SW 1271 (cell line): ENCODE measurements at places on chromosomes 2 and 18.

DNA sequence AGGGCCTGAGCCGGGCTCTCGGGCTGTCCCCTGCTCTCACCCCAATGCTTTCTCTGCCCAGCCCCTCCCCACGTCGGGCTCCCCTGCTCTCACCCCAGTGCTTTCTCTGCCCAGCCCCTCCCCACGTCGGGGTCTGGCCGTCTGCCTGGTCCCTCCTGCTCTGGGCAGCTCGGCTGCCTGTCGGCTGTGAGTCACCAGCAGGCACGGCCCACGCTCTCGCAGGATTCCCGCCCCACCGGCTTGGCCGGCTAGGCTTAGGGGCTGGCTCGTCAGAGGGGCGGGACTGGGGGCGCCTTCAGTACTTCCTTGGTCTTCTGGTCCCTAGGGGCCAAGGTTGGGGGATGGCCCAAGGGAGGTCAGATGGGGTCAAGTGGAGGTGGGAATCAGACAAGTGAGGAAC lies 3.3 kb downstream of the BOK start:
- no peak for DNase-seq

DNA sequence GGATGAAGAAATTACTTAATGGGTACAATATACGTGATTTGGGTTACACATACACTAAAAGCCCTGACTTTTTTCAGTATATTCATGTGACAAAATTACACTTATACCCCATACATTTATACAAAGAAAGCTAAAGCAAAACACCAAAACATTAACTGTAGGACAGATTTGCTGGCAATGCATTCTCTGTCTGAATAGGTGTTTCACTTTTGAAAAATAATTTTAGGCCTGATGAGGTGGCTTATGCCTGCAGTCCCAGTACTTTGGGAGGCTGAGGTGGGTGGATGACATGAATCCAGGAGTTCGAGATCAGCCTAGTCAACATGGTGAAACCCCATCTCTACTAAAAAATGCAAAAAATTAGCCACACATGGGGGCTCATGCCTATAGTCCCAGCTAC lies 301.5 kb upstream of the FAM98A start:
- DNase-seq: no peak

DNA sequence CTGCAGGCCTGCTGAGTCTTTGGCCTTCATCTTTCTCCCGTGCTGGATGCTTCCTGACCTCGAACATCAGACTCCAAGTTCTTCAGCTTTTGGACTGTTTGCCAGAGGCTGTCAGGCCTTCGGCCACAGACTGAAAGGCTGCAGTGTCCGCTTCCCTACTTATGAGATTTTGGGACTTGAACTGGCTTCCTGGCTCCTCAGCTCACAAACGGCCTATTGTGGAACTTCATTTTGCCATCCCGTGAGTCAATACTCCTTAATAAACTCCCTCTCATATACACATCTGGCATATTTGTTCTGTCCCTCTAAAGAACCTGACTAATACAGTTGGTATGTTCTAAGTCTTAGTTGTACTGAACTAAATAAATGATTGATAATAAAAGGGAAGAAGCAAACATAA lies 702.8 kb upstream of the LINC00305 start:
- DNase-seq: no peak

DNA sequence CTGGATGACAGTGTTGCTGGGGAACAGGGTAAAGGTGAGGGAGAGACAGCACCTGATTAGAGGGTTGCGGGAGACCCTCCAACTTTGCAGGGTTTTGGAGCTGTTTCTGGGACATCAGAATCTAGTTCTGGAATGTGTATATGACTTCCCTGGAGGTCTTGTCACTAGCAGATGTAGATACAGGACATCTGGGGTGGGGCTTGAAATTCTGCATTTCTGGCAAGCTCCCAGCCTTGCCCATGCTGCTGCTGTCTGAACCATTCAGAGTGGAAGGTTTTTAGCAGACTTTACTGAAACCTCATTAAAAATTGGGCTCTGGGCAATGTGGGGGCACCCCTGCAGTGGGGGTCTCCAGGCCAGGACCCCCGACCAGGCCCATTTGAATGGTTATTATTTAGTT lies 220.3 kb upstream of the SKOR2 start:
- DNase-seq: no peak

DNA sequence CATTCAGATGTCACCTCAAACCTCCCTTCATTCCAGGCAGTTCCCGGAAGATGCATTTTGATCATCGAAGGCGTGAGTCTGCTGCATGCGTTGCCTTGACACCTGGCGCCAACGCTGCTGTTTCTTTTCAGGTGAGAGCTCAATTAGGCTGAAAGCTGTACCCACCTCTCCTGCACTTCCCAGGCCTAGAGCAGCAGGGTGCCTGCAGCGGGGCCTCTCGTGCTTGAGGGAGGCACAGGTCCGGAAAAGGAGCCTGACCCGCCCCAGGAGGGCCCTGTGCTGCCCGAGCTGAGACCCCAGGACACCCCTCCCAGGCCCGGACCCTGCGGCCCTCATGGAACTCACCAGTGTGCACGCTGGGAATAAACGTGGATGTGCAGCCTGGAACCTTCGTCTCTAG lies 31.4 kb upstream of the KCNG2 start:
- DNase-seq: no peak

DNA sequence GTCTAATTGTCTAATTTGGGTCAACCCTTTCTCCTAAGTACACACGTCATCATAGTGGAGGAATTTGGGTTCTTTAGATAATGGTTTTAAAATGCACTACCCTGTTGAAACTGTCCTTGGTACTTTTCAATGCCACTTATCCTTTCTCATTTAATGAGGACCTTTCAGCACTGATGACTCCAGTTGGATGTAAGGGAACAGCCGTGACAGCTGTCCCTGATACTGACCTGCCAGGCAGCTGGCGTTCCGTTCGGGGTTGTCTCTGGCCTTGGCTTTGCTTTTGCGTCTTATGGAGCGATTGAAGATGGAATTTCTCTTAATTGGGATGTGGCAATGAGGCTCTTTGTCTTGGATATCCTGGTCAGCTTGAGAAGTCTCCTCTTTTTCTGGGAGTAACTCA lies 38.7 kb downstream of the NGEF start:
- no peak for DNase-seq

- no peak for DNase-seq
Observed at GRCh38 chr2:102578376-102578775, 41.0 kb upstream of the SLC9A2 start.

DNA sequence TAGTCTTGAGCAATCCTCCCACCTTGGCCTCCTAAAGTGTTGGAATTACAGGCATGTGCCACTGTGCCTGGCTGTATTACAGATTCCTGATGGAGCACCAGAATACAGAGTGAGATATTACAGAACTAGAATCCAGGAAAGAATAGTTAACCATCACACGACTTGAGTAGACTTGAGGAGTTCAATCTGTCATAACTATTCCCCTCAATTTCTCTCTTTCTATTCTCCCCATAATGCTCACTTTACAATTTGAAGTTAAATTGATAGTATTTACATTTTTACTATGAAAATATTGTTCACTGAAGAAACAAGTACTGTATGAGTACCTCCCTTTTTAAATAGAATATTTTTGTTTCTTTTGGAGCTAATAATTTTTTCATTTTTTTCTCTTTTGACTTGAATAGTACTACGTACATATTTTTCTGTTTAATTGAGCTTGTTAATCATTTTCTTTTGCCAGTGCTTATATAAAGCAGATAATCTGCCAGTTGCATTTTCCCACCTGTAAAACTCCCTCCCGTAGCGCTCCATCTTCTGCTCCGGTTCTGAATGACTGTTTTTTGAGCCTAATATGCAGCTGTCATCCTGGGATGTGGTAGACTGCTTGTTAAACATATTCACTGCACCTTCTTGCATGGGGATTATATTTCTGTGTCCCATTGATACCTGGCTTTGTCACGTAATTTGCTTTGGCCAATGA lies 105.5 kb downstream of the MYCN start:
- DNase-seq: no peak

- DNase-seq: no peak
Observed at GRCh38 chr2:159362816-159363251, 76.3 kb upstream of the WDSUB1 start.

- DNase-seq: peak; percentile 76
Observed at GRCh38 chr2:172103471-172104272, 972 bp upstream of the DLX2 start.

DNA sequence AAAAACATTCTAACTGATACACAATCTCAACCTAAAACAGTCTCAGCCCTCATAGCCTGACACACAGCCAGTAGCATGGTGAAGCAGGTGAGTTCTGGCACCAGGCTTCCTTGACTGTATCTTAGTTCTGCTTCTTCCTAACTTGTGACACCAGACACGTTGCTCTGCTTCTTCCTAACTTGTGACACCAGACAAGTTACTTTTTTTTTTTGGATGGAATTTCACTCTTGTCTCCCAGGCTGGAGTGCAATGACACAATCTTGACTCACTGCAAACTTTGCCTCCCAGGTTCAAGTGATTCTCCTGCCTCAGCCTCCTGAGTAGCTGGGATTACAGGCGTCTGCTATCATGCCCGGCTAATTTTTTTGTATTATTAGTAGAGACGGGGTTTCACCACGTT lies 6.7 kb upstream of the ATG16L1 start:
- DNase-seq: no peak

DNA sequence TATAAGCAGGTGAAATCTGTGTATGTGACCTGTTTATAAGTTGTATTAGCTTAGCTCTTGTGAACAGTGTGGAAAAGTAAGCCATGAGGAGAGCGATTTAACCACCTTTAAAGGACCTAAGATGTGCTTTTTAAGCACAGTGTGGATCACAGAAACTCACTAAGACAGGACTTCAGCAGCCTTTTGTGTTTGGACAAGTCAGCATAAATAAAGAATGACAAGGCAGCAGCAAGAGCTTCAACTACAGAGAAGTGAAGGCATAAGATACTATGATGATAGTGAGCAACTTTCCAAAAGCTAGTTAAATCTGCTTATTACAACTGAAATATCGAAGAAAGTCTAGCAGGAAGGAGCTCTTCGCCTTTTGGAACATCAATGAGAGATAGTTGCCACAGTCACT lies 8.9 kb downstream of the HNRNPA3 start:
- DNase-seq: no peak

DNA sequence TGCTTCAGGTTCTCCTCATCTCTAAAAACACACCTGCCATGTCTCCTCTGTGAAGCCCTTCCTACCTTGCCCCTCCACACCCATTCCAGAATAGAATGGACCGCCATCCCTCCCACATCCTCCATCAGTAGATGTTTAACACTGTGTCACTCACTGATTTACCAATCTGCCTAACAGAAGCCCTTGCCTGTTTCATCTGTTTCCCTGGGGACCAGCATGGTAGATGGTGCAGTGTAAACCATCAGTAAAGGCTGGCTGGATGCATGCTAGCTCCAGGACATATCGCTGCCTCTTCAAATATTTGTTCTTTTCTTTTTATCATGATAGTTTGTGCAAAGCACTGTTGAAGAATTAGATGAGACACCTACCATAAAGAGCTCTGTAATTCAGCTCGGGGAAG lies 271.4 kb downstream of the PIEZO2 start:
- DNase-seq: no peak

- no peak for DNase-seq
Observed at GRCh38 chr2:98768384-98769113, 37.6 kb upstream of the MGAT4A start.

- no peak for DNase-seq
Observed at GRCh38 chr18:46408334-46408987, 248.6 kb downstream of the LOXHD1 start.

DNA sequence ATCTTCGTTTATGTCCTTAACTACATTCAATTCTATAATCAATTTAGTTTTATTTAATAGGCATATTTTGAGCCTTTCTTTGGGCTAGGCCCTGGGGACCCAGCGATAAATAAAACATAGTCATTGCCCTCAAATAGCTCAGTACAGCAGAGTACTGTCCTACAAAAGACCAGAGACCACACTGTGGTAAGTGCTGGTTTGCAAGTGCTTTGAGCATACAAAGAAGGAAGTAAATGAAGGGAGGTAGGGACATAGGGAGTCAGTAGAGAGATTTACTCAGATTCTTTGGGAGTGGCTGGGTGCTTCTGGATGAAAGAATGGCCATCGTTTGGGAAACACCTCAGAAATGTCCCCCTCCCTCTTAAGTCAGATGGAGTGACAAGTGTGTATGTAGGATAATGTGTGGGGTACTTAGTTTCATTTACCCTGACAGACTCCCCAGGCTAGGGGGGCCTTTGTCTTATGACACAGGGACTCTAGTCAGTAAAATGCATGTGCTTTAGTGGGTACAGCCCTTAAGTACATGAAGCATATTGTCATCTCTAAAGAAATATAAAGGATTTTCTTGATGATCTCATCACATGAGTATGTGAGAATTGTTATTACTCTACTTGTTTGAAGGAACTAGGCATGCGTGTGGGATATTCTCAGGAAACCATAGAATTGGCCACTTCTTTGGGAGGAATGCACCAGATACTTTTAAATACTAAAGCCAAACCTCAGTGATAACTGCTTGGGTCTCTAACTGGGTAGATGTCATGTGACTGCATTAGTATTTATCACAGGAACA lies 35.1 kb downstream of the MAPRE2 start:
- DNase-seq: no peak

DNA sequence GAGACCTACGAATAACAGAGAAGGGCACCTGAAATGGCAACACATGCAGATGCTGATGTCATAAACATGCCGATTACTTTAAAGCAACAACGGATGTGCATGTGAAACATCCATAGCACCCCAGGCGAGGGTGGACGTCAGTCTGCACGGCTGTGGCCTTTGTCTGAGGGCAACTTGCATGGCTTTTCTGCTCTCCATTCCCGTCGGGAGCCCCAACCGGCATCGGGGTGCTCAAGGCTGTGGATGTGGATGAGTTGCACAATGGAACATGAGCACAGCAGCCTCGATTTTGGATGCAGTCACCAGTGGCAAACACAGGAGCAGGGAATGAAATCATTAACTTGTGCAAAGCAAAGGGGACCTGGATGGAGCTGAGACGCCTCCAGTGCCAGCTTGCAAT lies 298.2 kb upstream of the SALL3 start:
- no peak for DNase-seq

DNA sequence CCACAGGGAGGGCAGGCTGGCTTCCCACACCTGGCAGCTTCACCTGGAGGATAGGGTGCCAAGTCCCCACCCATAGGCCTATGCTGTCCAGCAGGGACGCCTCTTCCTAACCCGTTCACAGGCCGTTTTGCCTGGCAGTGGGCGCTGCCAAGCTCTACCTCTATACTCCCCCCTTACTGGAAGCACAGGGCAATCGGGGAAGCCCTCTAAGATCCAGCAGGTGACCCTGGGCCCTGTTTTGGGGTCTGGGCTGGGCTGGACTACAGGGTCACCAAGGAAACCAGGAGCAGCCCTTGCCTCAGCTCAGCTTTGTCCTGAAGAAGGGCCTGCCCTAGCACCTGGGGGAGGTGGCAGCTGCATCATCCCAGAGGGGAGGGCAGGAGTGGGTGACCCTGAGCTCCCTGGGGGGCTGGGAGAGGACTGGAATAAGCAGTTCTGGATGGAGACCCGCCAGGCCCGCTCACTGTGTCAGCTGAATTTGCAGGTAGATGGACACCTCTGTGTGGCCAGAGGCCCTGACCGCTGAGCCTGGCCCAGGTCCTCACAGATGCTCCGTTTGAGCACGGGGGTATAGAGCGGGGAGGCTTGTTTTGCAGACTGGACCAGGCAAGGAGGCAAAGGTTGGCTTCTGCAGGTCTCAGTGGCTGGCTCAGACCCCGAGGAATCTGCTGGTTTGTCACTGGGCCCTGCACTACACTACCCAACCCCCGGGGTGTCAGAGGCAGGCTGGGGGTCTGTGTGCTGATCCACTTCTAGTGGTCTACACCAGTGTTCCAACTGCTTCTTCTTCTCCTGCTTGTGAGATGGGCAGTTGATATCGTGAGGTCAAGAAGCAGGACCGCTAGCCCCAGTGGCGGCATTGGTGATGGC lies 163.1 kb downstream of the ASB1 start:
- no peak for DNase-seq

- no peak for DNase-seq
Observed at GRCh38 chr2:148877403-148877740, 2.3 kb downstream of the KIF5C start.

- no peak for DNase-seq
Observed at GRCh38 chr2:40300391-40300790, 151.5 kb downstream of the SLC8A1 start.
